Cerebellar nuclear complex (tissue), 1 donor: ENCODE measurements at places on chromosomes 1 and 21.

- no peak for DNase-seq
Measured at GRCh38 chr1:229623838-229624237, 2.1 kb downstream of the TAF5L start.

- no peak for DNase-seq
Measured at GRCh38 chr21:42486531-42486930, 9.5 kb downstream of the RSPH1 start.

DNA sequence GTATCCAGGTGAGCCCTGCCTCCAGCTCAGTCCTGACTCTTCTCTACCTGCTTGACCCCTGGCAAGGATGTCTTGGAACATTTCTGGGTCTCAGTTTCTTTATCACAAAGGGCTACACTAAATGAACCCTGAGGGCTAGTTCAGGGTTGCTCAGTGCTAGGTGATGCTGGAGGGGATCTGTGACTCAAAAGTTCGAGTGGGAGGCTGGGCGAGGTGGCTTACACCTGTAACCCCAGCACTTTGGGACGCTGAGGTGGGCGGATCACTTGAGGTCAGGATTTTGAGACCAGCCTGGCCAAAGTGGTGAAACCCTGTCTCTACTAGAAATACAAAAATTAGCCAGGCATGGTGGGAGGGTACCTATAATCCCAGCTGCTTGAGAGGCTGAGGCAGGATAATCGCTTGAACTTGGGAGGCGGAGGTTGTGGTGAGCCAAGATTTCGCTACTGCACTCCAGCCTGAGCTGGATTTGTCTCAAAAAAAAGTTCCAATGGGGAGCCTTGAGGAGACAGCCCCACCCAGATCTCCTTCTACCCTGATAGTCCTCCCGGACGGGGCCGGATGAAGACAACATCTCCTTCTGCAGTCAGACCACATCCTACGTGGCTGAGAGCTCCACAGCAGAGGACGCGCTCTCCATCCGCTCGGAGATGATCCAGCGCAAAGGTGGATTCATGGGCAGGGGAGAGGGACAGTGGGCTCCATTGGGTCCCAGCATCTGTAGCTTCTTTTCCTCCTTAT lies 48.9 kb downstream of the YARS1 start:
- DNase-seq, result no peak

DNA sequence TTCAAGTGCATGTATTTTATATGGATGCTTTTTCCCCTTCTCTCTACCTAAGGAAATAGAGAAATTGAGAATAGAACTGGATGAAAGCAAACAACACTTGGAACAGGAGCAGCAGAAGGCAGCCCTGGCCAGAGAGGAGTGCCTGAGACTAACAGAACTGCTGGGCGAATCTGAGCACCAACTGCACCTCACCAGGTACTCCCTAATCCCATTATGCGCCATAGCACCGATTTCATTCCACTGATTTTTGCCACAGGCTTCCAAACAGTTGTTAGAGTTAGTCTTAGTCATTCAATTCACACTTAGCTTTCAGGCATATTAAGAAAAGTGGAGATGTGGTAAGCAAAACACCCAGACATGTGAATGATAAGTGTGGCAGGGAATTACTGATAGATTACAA lies 122.8 kb downstream of the SDCCAG8 start:
- DNase-seq, result peak; percentile 84

- no peak for DNase-seq
Measured at GRCh38 chr1:180185281-180185680, 30.6 kb downstream of the QSOX1 start.

GRCh38 chr1:10888291-10888690 lies 91.8 kb upstream of the CASZ1 start:
- DNase-seq, result no peak

DNA sequence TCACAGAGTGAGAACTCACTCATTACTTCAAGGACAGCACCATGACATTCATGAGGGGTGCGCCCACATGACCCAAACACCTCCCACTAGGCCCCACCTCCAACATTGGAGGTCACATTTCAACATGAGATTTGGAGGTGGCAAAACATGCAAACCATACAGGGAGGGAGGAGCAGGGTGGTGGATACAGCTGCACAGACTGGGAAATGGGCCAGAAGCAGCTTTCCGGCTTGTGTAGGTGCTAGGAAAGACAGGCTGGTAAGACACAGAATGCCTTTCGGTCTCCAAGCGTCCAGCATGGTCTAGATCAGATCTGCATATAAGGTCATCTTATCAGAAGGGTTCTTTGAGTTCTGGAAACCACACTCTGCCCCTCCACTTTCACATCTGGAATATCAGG lies 35.1 kb upstream of the TINAGL1 start:
- DNase-seq, result no peak

DNA sequence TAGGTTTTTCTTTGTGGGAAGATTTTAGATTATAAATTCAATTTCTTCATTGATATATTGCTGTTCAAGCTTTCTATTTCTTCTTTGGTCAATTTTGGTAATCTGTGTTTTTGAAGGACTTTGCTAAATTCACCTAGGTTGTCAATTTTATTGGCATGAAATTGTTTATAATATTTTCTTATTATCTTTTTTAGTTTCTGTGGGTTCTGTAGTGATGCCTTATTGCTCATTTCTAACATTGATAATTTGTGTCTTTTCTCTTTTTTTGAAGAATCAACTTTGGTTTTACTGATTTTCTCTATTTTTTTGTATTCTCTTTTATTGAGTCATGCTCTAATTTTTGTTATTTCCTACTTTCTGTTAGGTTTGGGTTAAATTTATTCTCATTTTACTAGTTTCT lies 123.2 kb downstream of the ADSS2 start:
- no peak for DNase-seq

DNA sequence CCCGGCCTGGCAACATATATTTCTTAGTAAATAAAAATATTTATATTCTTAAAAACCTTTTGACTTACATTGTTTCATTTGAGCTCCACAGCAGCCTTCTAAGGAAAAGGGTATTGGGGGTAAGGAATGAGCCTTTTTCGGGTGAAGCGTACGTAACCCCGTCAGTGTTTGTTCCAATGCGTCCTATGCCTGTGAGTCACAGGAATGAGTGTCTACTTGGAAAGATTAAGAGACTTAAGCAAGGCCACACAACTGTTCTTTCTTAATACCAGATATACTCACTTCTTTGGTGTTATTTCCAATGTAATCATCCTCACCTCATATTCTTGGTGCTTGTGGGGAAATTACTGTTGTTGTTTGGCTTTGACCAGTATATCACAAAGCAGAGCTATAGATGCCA lies 22.7 kb downstream of the WDTC1 start:
- DNase-seq, result no peak

GRCh38 chr1:185406691-185407009 lies 89.6 kb upstream of the IVNS1ABP start:
- DNase-seq, result no peak

DNA sequence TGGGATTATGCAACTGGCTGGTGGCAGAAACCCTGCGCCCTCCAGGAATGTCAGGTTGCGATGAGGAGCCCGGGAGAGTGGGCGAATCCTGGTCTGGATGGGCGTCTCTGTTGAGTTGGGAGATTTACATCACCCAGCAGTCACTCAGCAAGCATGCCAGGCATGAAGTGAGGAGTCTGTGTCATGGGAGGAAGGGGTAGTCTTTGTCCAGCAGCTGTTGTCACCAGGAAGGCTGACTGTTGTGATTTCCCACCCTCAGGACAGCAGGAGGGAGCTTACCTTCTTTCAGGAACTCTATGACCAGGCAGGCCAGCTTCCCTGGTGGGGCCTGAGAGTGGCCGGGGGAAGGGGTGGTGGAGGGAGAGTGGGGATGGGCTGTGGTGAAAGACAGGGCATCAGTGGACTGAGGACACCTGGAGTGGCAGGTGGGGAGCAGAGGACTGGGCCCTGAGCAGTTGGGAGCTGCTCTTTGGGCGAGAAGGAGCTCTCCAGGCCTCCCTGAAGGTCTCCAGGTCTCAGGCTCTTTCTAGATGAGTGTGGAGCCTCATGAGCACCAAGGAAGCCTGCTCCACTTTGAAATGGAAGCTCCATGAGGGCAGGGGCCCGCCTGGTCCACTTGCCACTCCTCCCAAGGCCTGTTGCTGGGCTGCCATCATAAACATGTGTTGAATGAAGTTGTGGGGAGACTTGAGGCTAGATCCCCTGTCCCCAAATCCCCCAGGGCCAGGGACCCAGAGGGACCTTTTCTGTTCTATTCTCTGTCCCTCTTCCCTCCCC lies 21.3 kb upstream of the PKP1 start:
- no peak for DNase-seq

GRCh38 chr1:30908696-30909364 lies at the start of gene SDC3:
Gene SDC3, minus strand, starts transcription at chr1:30908758. Its CDS starts 172 bp downstream, at chr1:30908586.
- no peak for DNase-seq
